Calu3 (cell line): ENCODE measurements at places on chromosomes 5 and 9. TPM values are rescaled to one million over a fixed set of nuclear protein-coding genes. Genes with fewer than 3 reads are reported as not detected.

DNA sequence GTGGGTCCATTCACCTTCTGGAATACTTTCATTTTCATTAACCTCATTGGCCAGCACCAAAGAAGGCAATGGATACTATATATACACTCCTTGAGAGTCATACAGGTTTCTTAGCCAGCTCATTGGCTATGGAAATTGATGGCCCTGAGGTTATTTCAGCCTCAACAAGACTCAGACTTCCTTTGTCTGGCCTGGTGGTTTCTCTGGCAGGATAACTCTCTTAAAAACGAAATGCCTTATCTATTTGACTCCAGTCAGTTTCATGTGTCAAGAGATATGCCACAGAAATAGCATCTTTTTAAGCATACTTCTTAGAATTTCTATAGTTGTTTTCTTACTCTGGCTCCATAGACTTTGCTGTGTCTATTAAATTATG, 28.9 kb downstream of the CDH9 start:
- H3K27ac ChIP-seq: no peak overlapping the region
- H3K4me1 ChIP-seq: no peaks in the 10 kb centered on the region
- no peaks in the 10 kb centered on the region for H3K27me3 ChIP-seq
- no peak for DNase-seq
- no peaks in the 10 kb centered on the region for H3K36me3 ChIP-seq

DNA sequence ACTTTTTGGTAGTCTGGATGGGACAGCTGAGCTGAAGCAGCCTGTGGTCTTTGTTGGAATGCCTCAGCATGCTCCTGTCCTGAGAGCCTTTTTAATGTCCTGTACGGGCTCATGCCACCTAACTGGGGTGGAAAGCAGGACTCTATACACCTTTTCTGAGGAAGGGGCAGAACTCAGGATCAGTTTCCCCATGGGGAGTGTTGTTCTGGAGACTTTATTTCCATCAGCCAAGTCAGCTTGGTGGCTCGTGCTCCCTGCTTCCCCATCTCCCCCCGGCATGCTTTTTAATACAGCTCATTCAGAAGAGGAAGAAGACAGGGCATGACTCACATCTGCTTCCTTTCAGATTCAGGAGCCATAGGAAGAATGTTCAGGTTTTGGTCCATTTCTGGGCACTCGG, 5.1 kb upstream of the SEPTIN8 start:
- H3K4me3 ChIP-seq: no peak overlapping the region
- no peak overlapping the region for H3K27ac ChIP-seq
- peaks cover 11% of the 10 kb centered on the region for H3K36me3 ChIP-seq
- no peak for DNase-seq

The MAP1B gene
- total RNA-seq: 21.5 and 34.6 TPM in 2 replicates

- DNase-seq: no peak
- H3K27ac ChIP-seq: no peak overlapping the region
- H3K4me3 ChIP-seq: no peak overlapping the region
- H3K4me1 ChIP-seq: no peaks in the 10 kb centered on the region
Measured at GRCh38 chr9:2992427-2992826, 148.5 kb upstream of the PUM3 start.

DNA sequence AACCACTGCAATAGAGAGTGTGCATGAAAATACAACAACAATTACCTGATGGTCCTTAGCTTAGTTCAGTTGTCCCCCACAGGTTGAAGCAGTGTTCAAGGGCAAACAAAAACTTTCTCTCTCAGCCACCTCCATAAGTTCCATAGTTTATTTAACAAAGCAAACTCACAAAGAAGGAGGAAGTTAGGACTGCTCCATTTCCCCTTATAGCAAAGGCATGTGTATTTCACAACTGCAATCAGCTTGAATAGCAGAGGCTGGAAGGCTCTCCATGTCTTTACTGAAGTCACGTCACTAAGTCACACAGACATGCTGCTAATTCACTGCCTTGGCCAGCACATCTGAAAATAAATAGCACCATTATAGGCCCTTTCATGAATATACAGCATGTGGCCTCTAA, 43.3 kb downstream of the DOCK8 start:
- H3K36me3 ChIP-seq: no peaks in the 10 kb centered on the region
- no peak overlapping the region for H3K27ac ChIP-seq
- H3K27me3 ChIP-seq: no peaks in the 10 kb centered on the region
- H3K4me3 ChIP-seq: no peak overlapping the region
- DNase-seq: no peak

The PCDHAC1 gene
- 2.8 and 3.7 TPM in 2 replicates for total RNA-seq

The UAP1L1 gene
- 9.1 and 10.8 TPM in 2 replicates for total RNA-seq

- H3K4me3 ChIP-seq: no peak overlapping the region
- no peak overlapping the region for H3K27ac ChIP-seq
- no peaks in the 10 kb centered on the region for H3K36me3 ChIP-seq
- H3K27me3 ChIP-seq: peaks cover 45% of the 10 kb centered on the region
Measured at GRCh38 chr9:34554211-34555001, 31.6 kb upstream of the ENHO start.

DNA sequence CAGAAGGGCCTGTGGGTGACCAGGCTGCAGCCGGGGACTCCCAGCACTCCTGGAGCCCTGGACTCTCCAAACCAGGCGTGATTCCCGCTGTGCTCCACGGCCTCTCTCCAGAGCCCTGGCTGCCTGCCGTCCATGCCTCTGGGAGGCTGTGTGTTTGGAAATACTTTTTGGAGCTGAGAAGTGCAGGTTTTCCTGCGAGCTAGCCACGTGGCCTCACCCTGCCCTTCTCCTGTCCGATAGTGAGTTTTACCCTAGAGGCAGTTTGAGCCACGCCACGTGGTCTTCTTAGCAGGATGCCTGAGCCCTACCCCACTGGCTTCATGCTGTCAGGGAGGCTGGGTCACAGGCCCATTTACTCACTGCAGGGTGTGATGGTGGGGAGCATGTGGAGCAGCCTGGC, 71.3 kb downstream of the COL5A1 start:
- no peaks in the 10 kb centered on the region for H3K27me3 ChIP-seq
- no peaks in the 10 kb centered on the region for H3K4me1 ChIP-seq
- no peak for DNase-seq
- no peaks in the 10 kb centered on the region for H3K36me3 ChIP-seq
- no peak overlapping the region for H3K27ac ChIP-seq
- H3K4me3 ChIP-seq: no peak overlapping the region

The NME5 gene
- 3.9 and 4.0 TPM in 2 replicates for total RNA-seq

The PTGDS gene
- total RNA-seq: not detected in 2 replicates

The GTF2H2C gene
- 28.5 and 28.8 TPM in 2 replicates for total RNA-seq
